ENCODE measurements at places on chromosomes 11 and 22.

- no peak for DNase-seq
Measured at GRCh38 chr11:69598147-69598546, 42.8 kb upstream of the CCND1 start.

DNA sequence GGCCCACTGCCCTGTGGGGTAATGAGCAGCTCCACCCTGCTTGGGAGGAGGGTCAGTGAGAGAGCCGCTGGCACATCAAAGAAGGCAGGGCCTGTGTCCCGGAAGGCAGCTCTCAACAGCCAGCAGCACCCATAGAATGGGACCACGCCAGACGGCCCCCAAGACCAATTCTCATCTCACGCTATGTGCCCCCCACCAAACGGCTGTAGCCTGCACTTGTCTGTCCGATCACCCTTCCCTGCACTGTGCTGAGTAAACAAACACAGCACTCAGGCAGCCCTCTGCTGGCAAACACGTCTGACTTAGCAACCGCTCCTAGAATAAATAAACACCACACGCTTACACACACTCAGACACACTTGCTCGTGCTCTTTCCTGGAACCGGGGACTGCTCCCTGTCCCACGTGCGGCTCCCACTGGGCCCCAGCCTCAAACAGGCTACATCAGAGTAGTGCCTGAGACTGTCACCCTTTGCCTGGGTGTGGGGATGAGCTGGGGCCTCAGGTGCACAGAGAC, 53.2 kb upstream of the CDON start:
- DNase-seq = no peak

DNA sequence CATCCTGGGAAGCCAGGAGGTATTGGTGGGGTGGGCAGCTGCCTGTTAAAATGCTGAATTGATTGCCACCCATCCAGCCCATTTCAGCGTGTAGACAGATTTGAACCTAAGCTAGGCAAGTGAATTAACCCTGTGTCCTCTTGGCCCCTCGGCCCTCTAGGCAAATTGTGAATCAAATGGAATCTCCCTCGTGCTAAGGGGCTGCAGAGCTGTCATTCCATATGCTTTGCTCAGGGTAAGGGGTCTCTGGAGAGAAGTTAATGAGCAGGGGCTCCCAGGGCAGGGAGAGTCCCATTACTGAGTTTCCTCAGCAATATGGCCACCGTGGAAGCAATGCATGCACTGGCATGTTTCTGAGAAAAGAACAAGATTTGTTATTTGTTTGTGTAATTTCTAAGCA, 117.7 kb upstream of the RCN1 start:
- DNase-seq = no peak

GRCh38 chr11:113577356-113578032, 102.3 kb upstream of the DRD2 start:
- DNase-seq = no peak

DNA sequence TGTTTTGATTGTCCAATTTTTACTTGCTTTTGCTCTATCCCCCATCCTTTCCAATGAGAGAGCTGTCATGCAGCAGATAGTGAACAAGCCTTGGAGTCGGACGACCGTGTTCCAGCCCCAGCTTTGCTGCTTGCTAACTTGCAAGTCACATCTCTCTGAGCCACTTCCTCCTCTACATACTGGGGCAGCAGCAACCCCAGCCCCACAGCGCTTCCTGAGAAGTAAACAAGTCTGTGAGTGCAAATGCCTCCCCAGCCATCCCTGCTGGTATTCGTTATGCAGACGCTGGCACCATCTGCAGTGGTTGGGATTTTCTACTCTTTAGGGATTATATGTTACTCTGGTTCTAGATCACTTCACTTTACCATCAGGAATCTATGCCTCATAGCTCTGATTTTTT, 35.0 kb downstream of the TPBGL start:
- DNase-seq = no peak

GRCh38 chr22:48881326-48881980, 946.2 kb downstream of the BRD1 start:
- DNase-seq = no peak

DNA sequence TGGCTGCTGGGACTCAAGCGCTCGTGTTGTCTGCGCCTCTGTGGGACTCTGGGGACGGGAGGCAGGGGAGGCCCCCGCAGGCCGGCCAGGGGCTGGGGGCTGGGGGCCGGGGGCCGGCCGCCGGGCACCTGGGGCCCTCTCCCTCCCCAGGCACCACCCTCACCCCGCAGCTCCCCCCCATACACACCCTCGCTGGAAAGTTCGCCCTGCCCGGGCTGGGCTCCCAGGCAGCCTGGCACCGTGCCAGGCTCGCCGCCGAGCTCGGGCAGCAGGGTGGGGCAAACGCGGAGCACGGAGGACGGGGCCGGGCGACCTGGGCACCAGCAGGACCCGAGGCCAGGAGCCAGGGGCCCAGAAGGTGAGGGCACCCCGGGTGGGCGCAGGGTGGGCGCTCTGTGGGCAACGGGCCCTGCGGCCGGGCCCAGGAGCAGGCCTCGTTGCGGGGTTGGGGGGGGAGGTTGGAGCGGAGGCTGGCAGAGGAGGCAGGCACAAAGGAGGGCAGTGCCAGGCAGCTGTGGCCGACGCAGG, 76.7 kb upstream of the WNT7B start:
- DNase-seq = no peak

- no peak for DNase-seq
Measured at GRCh38 chr11:9642894-9643293, 21.0 kb upstream of the SWAP70 start.

DNA sequence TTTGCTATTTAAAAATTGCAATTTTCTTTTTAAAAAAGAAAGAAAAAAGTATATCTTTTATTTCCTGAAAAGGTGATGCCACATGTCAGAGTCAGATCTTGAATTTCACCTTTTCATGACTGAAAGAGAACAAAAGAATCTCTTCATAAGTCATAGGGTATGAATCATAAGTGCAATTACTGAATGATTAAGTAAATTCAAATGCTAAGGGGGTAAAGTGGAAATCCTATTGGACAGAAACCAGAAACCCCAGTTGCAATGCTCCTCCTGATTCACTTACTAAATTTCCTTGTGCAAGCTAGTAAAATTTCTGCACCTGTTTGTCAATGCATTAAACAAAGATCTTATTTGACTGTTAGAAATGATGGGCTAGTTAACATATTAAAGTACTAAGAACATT, 8.2 kb upstream of the PRRG4 start:
- DNase-seq = no peak

GRCh38 chr11:131658414-131658813, 288.0 kb downstream of the NTM start:
- DNase-seq = no peak

DNA sequence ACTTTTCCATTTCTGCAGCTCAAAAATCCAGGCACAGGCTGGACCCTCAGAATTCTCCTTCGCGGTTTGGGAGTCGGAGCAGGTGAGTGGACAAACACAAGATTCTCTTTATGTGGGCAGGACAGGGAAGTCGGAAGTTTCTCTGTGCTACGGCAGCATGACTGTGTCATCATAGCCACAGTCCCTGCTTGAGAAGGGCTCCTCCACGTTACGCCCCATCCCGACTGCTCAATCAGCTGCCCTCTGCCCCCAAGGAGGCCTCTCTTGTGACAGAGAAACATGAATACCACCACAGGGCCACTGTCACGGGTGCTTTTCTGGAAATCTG, 89.0 kb upstream of the SHISAL1 start:
- DNase-seq = no peak

GRCh38 chr11:24253237-24253760, 243.6 kb upstream of the LUZP2 start:
- DNase-seq = no peak

DNA sequence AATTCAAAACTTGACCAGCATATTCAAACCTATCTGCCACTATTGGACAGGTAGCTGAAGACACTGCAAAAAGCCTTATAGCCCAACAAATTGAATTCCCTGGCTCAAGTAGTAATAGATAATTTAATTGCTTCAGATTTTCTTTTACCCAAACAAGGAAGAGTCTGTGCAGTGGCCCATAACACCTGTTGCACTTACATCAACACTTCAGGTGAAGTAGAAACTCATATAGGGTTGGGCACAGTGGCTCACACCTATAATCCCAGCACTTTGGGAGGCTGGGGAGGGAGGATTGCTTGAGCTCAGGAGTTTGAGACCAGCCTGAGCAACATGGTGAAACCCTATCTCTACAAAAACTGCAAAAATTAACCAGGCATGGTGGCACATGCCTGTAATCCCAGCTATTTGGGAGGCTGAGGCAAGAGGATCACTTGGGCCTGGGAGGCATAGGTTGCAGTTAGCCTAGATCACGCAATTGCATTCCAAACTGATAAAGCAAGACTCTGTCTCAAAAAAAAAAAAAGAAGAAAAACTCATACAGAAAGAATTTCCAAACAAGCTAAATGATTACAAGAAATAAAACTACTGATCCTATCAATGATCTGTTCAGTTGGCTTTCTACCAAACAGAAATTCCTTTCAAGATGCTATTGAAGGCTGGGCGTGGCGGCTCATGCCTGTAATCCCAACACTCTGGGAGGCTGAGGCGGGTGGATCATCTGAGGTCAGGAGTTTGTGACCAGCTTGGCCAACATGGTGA, 9.5 kb downstream of the FOLR3 start:
- peak; percentile 12 for DNase-seq

DNA sequence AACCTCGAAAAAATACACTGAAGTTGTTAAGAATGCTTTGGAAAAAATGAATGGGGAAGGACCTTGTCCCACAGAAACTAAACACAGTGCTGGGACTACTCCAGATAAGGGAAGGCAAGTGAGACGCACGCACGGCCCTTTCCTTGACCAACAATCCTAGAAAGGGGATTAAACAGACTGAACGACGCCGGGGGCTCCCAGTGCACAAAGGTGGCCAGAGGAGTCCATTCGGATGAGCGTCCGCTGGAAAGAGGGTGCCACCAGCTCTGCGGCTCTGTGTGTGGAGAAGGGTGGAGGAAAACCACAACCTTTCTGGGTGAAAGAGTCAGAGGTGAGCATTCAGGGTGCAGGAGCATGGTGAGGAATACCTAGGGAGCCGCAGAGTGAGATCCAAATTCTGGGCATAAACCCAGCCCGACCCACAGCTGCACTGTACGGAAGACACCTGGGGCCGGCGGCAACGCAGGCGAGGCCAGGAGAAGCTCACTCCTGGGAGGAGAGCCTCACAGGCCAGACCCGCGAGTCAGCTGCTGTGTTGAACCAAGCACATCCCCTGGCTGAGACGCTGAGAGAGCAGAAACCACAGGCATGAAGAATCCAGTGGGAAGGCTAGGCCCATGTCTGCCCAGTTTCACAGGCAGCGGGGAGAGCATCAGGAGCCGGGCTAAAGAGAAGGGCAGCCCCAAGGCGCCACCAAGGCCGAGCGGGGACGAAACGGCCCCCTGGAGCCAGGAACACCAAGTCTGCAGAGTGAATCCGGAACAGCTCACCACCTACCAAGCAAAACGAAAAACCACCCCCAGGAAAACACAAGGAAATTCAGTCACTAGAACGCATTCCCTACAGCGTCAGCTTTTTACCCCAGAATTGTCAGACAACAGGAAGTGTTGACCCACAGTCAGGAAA, 177.1 kb downstream of the BRD1 start:
- DNase-seq = no peak

Data from skeletal muscle cell (primary cell).